Skeletal muscle cell (primary cell): ENCODE measurements at places on chromosomes 11 and 22.

- no peak for DNase-seq
Observed at GRCh38 chr11:76634886-76635285, 35.7 kb downstream of the LRRC32 start.

GRCh38 chr11:10351765-10352641 lies 47.1 kb downstream of the ADM start:
- DNase-seq = no peak

DNA sequence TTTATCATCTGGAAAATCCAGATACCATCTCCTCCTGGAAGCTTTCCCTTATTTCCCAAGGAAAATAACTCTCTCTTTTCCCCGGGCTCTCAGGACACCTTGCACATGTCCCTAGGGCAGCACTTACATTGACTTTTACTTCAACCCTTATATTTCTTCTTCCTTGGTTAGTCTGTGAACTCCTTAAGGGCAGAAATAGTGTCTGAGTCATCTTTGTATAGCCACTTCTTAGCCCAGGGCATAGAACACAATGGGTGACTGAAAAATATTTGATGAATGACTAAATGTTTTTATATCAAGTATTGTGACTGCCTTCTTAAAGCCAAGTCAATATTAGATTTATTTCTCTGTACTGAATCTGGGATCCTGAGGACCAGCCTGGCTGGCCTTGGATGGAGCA lies 45.4 kb upstream of the MYOD1 start:
- DNase-seq = no peak

DNA sequence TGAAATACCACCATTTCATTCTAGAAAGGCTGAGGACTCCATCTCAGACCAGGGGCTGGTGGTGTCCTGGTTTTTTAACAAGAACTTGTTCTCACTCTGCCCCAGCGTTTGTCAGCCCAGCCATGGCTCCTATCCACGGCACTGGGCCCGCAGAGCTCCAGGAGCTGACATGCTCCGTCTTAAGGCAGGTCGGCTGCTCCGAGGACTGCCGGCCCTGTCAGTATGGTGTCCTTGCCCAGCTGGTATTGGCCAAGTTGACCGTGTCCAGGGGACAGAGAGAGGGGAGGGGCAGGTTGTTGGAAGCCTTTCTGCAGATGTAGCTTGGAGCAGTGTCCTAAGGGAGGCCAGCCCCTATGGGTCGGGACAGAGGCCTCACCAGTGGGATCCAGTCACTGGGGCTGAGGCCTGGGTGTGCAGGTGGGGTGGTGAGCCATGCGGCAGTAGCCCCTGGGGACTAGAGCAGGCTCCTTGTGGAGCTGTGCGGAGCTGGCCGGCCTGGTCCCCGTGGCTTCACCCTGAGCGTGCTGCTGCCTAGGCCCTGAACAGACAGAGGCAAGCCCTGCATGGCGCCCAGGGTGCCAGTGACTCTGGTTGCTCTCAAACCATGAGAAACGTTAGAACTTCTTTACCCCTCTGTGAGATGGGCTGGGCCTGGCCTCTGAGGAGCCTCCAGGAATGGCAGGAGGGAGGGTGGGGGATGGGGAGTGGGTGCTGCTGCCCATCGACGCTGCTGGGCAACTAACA lies 39.9 kb upstream of the KCNQ1OT1 start:
- no peak for DNase-seq

GRCh38 chr11:73273222-73273895 lies 1.2 kb downstream of the P2RY6 start:
- DNase-seq = no peak

- no peak for DNase-seq
Observed at GRCh38 chr22:38943201-38943600, 14.2 kb upstream of the APOBEC3A start.

DNA sequence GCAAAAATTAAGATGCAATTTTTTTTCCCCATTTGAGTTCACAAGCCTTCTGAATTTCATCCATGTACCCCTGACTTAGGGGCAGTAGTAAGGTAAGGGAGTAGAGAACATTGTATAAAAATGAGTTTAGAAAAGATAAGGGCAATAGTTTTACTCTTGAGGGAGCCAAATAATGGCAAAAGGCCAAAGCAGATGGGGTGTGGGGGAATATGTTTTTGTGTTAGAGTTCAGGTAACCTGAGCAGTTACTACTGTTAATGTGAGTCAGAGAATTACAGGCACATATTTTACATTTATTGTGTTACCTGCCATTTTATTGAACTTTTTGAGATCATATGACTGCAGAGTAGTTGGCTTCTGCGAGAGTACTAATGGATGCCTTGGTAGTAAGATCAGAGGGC lies 3.1 kb downstream of the EED start:
- DNase-seq = no peak

GRCh38 chr11:116990811-116991210 lies 107.4 kb downstream of the SIK3 start:
- no peak for DNase-seq

GRCh38 chr22:26589367-26589844 lies 526 bp downstream of the TPST2 start:
- DNase-seq = no peak

DNA sequence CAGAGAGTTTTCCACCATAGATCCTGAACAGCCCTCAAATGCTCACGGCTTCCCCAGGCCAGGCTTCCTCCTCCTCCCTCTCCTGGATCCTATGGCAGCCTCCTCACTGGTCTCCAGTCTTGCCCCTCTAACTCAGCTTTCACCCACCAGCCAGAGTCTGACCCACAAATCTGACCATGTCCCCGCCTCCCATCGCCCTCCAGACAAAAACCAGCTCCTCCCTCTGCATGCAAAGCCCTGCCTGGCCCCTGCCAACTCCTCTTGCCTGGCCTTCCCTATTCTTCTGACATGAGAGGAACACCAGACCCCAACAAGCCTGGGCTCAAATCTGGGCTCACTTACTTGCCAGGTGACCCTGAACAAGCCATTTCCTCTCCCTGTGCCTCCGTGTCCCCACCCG lies 32.4 kb upstream of the PDE2A start:
- no peak for DNase-seq

GRCh38 chr11:45147891-45148675 lies 1.6 kb downstream of the PRDM11 start:
- DNase-seq = no peak

GRCh38 chr11:109552376-109552775 lies 130.4 kb downstream of the C11orf87 start:
- no peak for DNase-seq

GRCh38 chr11:17694494-17695110 lies 24.8 kb upstream of the MYOD1 start:
- DNase-seq = peak; percentile 32

- no peak for DNase-seq
Observed at GRCh38 chr22:30471616-30472318, at the start of gene SEC14L3. SEC14L3 (minus strand) TSS chr22:30472017; CDS start chr22:30471958, 59 bp downstream.

DNA sequence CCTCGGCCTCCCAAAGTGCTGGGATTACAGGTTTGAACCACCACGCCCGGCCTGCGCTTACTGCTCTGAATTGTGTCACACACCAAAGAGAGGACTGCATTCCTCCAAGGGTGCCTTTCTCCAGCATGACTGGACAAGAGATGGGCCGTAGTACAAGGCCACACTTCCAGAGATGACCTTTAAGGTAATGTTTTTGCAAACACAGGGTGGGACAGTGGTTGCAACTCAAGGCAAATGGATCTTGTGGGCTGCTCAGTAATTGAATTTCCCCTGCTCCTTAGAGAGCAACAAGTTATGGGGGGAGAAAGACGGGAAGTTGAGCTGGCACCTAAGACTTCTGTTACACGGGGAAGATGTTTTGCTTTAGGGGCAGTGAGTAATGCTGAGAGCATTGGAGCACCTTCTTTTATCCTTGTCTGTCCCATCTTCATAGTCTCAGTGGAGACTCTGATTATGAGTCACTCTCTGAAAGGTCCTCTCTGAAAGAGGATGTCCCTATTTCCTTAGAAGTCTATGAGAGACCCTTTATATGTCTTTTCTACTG lies 66.3 kb downstream of the C11orf91 start:
- DNase-seq = no peak

GRCh38 chr22:46542011-46542985 lies 4.9 kb upstream of the CELSR1 start:
- DNase-seq = no peak

- DNase-seq = no peak
Observed at GRCh38 chr11:45926536-45927331, 4.3 kb downstream of the LARGE2 start.

- no peak for DNase-seq
Observed at GRCh38 chr11:42074306-42074705, 614.9 kb upstream of the LRRC4C start.

GRCh38 chr11:27842290-27842689 lies 142.0 kb upstream of the BDNF start:
- no peak for DNase-seq

GRCh38 chr22:49294656-49295464 lies 532.8 kb downstream of the BRD1 start:
- no peak for DNase-seq

DNA sequence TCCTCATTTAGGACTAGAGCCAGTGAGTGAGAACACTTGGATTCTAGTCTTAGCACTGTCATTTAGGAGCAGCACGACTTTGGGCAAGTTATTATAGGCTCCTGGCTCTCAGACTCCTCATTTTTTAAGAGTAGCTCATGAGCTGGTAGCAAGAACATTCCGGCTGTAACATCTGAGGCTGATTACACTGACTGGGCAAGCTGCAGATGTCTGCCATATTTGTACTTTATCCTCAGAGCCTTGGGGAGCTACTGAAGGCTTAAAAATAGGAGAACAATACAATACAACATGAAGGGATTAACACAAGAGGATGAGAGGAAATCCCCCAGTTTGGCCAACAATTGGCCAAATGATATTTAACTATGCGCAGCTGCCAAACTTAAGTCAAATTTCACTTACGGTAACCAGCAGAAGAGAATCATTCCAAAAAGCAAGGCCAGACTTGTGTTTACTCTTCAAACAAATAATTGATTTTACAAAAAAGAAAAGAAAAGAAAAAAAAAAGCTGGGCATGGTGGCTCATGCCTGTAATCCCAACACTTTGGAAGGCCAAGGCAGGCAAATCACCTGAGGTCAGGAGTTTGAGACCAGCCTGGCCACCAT lies 113.1 kb upstream of the ARHGAP42 start:
- no peak for DNase-seq

DNA sequence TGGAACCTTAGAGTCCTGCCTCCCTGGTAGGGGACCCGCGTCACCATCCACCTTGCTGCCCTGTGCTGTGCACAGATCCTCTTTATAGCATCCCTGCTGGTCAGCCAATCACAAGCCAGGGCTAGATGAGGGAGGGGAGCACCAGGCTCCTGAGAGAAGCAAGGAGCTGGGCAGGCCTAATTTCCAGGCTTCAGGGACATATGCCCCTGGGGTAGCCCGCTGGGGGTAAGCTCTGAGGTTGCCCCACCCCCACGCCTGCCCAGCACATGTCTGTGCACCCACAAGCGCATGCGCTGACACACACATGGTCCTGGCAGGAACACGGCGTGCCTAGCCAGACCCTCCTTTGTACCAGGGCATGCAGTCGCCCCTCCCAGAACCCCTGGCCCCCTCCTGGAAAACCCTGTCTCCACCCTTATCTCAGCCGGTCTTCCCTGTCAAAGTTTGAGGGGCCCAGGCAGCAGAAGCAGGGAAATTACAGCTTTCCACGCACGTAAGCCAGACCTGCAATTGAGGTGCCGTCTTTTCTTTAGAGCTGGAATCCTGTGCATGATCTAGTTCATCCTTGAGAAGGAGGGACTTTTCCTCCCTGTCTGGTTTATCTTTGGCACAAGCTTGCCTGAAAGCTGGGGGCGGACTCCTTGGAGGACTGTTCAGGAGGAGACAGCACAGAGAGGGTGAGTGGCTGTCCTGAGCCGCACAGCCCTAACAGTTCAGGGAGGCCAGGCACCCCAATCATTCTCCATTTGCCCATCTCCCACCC lies 2.1 kb downstream of the SSTR3 start:
- no peak for DNase-seq

DNA sequence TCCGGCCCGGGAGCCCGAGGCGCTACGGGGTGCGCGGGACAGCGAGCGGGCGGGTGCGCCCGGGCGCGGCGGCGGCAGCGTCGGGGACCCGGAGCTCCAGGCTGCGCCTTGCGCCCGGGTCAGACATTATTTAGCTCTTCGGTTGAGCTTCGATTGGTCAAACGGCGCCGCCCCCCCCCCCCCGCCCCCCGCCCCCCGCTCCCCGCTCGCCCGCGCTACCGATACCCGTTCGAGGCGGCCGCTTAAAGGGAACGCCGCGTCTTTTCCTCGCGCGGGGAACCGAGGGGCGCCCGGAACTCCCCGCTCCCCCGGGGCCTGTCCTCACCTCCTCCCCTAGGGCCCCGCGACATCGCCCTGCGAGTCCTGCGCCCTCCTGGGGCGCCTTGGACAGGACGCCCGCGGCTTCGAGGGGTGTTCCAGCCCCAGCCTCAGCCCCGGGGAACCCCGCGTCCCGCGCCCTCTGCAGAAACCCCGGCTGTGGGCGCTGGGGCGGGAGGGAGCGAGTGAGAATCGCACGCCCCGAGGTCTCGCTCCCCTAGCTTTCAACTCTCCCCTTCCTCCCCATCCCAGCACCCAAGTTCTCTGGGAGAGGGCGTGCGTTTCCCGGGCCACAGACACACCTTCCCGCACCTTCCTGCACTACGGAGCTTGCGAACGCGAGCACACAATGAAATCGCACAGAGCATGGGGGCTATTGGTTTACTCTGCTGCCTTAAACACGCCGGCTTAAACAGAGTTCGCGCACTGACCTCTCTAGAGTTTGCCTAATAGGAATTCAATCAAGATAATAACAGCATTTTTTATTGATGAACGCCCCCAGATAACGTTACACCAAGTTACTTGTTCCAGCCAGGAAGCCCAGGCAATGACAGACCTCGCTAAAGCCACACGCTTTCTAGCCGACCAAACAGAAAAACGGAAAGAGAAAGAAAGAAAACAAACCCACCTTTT lies at the start of gene BDNF:
TSS of gene BDNF (minus strand) at position 105 of the 951 bp plus-strand sequence. CDS start 41,891 bp downstream, outside the sequence.
- no peak for DNase-seq

DNA sequence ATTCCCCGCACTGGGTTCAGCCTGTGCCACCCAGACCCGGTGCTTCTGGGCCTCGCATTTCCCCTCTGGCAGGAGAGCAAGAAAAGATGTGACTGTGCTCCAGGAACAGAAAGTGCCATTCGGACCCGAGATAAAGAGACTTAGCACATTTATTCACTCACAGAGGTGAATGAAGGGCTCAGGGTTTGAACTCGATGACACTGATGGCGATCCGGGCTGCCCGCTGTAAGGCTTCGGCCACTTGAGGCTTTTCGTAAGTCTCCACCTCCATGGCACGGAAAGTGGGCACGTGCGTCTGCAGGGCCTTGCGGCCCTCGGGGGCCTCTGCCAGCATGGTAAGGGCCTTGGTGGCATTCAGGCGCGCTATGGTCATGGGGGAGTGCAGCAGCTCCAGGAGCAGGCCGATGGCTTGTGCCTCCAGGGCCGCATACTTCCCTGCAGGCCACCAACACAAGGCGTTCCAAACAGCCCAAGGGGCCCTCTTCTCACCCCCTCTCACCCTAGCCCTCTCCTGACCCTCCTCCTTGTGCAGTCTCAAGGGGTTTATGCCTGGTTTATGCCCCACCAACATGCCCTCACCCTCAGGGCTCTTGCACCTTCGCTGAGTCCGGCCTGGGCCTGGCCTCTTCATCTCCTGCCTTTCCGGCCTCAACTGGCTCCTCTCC lies 10.9 kb upstream of the GNAZ start:
- DNase-seq = no peak

DNA sequence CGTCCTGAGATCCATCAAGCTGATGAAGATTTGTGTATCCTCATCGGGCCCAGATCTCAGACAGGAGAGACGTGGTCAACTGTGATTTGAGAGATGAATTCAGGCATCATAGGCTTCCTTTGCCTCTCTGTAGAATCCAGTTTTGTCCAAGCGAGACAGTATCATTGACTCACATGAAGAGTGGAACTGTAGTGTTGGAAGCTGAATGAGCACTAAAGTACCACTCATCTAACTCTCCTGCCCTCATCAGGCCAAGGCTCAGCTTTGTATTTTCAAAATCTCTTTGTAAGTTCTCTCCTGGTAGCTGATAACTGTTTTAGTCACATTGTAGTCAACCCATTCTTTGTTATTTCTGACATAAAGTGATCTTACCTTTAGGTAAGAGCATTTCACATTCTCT lies 85.1 kb downstream of the KIRREL3 start:
- DNase-seq = no peak
